ENCODE measurements at places on chromosomes 5 and 9. TPM values are rescaled to one million over a fixed set of nuclear protein-coding genes. Genes with fewer than 3 reads are reported as not detected.

The HBEGF gene
- total RNA-seq: 63.0 TPM

The CDKN2B-AS1 gene
- 2.4 TPM for total RNA-seq

The ISCA1 gene
- 18.9 TPM for total RNA-seq

The APC gene
- 31.8 TPM for total RNA-seq

The QRFP gene
- not detected for total RNA-seq

The PCDHGB6 gene
- 0.89 TPM for total RNA-seq

The JAK2 gene
- total RNA-seq: 35.9 TPM

DNA sequence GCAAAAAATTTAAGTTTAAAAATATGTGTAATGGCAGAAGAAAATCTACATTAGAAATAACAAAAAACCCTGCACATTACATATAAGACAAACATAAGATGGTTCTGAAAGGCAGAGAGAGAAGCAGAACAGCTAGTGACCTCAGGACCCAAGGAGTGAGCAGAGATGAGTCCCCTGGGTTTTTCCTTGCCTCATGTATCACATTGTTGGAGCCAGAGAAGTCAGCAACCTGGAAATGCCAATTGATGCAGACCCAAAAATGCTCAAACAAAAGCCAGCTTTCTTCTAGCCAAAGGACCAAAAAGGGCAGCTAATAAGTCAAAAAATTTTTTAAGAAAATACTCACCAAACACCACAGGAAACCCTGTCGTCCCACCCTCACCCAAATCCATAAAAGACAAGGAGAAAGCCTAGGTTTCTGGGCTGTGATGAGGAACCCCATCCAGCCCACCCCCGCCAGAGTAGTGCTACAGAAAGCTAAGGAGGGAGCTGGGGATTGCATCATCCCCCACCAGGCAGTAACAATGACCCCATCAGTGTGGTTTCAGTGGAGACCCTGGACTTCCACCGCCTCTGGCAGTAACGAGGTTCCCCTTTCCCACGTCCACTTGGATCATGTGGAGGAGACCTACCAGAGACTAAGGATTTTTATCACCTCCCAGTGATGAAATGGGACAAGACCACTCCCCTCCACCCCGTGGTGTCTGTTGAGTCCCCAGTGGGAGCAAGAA is 17.6 kb downstream of the DENND1A start:
- DNase-seq: no peak

GRCh38 chr5:107669096-107670031 is 1.4 kb downstream of the EFNA5 start:
- no peak for DNase-seq

DNA sequence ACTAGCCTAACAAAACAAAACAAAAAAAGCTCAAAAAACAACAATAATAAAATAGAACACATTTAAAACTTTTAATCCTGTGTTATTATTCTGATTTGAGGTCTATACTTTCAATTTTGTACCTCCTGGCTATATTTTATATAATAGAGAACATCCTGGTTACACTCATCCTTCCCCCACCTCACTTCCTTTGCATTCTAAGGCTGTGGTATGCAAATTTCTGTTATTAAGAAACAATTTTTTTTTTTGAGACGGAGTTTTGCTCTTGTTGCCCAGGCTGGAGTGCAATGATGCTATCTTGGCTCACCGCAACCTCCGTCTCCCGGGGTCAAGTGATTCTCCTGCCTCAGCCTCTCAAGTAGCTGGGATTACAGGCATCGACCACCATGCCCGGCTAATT is 3.1 kb upstream of the RPL37 start:
- DNase-seq: no peak

GRCh38 chr9:32339424-32339823 is 45.0 kb upstream of the ACO1 start:
- DNase-seq: no peak

- DNase-seq: no peak
These were observed 8.8 kb upstream of the CCL27 start for GRCh38 chr9:34671307-34671706.

GRCh38 chr9:137277329-137278041 is at the start of gene TOR4A:
Gene TOR4A, plus strand, starts transcription at chr9:137277726. Its CDS starts 964 bp downstream, at chr9:137278690.
- peak; percentile 85 for DNase-seq

DNA sequence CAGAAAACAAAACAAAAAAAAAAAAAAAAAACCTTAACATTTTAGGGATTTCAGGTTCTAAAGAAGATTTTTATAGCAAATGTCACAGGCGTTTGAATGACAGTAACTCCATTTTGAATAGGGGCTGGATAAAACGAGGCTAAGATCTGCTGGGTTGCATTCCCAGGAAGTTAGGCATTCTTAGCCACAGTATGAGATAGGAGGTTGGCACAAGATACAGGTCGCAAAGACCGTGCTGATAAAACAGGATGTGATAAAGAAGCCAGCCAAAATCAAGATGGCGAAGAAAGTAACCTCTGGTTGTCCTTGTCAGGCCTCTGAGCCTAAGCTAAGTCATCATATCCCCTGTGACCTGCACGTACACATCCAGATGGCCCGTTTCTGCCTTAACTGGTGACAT is 425.6 kb upstream of the PTPRD start:
- DNase-seq: no peak

- no peak for DNase-seq
These were observed 153.4 kb upstream of the POU5F2 start for GRCh38 chr5:93894601-93895354.

DNA sequence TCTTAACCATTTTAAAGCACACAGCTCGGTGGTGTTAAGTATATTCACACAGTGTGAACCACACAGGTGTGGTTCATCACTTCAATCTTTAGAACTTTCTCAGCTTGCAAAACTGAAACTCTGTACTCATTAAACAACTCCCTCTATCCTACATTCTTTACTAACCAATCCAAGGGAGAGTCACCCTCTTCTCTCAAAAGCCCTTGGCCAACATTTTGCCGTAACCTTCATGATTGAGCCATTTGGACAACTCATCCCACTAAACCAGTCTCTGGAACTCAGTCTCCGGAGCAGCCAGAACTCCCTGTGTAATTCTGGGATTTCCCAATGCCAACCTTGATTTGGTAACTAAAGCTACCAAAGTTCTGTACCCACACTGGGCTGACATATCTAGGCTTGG is 84.7 kb downstream of the TTC39B start:
- DNase-seq: no peak

DNA sequence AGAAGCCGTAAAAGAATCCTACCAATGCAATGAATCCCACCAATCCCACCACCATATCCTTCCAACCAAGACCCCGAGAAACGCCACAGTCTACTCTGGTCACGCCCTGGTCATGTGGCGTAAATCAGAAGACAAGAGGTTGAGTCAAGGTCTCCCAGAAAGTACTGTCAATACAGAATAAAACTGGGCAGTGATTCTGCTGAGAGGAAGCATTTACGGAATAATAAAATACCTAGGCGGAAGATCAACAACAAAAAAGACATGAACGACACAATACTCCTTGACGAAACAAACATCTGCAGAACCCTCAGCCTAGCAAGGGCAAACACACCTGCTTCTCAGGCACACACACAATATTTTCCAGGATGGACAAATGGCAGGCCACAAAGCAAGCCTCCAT is 62.8 kb downstream of the GOLM1 start:
- no peak for DNase-seq

- DNase-seq: no peak
These were observed 44.2 kb upstream of the TENT2 start for GRCh38 chr5:79567926-79568549.

GRCh38 chr5:174384509-174384947 is 339.0 kb downstream of the NSG2 start:
- no peak for DNase-seq

GRCh38 chr5:144421411-144421810 is 250.7 kb downstream of the KCTD16 start:
- DNase-seq: no peak

- DNase-seq: no peak
These were observed 23.5 kb downstream of the FAM114A2 start for GRCh38 chr5:154015071-154015693.

GRCh38 chr5:137453483-137454080 is 45.5 kb downstream of the SPOCK1 start:
- no peak for DNase-seq

DNA sequence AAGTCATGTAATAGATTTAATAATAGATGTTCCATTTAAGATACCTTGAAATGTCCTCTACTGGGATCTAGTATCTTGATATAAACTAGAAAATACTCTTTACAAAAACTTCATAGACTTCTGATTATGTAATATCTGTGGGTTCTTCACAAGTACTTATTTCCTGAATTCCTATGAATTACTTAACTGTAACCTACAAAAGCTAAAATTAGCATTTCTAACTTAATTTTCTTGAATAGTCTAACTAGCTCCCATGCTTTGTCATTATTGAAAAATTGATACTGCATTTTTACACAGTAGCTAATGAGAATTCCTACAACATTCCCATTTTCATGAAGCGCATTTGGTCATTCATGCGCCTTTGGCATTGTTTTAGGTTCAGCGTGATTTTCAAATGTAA is 1828.2 kb downstream of the MAT2B start:
- DNase-seq: no peak

Measured in natural killer cell treated with Interleukin-12 subunit alpha and Interleukin-12 subunit beta and Interleukin-15 and Interleukin-18, amount 100 ng/mL, for 72 hours (primary cell).